CD4-positive, alpha-beta T cell treated with Interferon gamma for 1 hour (primary cell): ENCODE measurements at places on chromosomes 6 and 20.
A peak's percentile ranks its signal among the peaks of the same experiment; 100 is the strongest.

- no peak for DNase-seq
Observed at GRCh38 chr6:111921103-111921502, 47.9 kb upstream of the FYN start.

- DNase-seq, result no peak
Observed at GRCh38 chr6:11961923-11962322, 50.2 kb upstream of the HIVEP1 start.

DNA sequence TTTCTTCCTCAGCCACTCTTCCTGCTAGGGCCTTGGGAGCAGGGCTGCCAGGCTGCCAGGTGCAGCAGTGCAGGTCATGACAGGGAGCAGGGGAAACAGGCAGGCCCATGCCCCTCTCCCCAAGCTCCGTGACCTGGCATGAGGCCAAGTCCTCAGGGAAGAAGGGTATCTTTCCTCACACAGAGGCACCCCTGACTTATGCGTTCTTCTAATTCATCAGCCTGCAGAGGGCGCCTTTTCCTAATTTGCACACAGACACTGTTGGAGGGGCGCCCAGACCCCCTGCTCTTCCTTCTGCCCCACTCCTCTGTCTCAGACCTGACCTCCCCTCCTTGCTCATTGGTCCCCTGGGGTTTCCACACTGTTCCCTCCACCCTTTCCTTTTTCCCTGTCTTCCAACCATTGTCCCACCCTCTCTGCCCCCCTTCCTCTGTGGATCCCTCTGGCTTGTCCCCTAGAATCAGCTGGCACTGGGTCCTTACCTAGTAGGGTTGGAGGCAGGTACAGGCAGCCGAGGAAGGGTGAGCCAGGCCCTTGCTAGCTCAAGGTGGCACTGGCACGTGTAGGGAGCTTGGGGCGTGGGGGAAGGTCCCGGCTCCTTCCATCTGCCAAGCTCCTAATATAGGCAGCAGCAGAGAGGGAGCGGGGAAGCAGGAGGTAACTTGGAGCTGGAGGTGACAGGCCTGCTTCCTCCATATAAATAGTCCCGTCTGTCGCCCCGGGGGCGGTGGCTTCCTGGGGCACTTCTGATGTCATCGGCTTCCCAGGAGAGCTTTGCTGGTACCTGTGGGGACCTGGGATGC lies 154.9 kb upstream of the MLN start:
- DNase-seq, result no peak

DNA sequence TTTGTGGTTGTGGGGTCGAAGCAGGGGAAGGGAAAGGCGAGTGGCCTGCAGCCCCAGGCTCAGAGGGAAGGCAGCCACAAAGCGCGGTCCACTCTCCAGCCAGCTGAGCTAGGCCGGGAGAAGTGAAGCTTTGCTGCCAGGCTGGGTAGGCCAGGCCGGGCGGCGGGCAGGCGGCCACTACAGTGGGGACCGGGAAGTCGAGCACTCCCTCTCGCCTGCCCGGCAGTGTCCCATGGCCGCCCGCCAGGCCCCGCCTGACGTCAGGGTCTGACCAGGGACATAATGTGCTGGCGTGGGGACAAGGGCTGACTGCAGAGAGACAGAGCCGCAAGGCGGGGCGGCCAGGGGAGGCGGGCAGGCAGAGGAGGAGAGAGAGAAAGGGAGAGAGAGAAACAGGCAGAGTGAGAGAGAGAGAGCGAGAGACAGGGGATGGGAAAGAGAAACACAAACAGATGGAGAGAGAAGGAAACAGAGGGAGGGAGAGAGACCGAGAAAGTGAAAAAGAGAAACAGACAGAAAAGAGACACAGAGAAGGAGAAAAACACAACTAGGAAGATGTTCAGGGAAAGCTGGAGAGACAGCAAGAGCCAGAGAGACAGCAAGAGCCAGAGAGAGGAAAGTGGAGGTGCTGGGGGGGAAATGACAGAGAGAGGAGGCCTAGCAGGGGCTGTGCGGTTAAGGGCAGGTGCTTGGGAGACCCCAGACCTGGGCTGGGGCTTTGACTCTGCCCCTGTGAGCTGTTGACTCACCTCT lies 94.5 kb upstream of the PTPN1 start:
- DNase-seq, result no peak

GRCh38 chr6:170473301-170473717 lies 79.8 kb downstream of the PSMB1 start:
- no peak for DNase-seq

GRCh38 chr6:41647061-41647511 lies 8.8 kb downstream of the MDFI start:
- no peak for DNase-seq

DNA sequence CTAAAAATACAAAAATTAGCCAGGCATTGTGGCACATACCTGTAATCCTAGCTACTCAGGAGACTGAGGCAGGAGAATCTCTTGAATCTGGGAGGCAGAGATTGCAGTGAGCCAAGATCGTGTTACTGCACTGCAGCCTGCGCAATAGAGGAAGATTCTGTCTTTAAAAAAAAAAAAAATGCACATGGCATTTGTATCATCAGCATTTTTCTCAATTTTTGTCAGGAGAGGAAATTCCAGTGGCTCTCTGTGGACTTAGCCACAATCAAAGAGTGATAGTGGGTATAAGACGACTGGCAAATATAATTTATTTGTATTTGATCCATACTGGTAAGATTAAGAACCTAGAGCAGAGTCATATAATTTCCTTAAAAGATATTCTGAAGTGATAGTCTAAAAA lies 28.6 kb downstream of the DEFB114 start:
- no peak for DNase-seq

- peak; percentile 30 for DNase-seq
Observed at GRCh38 chr6:35449287-35449881, 2.8 kb upstream of the FANCE start.

DNA sequence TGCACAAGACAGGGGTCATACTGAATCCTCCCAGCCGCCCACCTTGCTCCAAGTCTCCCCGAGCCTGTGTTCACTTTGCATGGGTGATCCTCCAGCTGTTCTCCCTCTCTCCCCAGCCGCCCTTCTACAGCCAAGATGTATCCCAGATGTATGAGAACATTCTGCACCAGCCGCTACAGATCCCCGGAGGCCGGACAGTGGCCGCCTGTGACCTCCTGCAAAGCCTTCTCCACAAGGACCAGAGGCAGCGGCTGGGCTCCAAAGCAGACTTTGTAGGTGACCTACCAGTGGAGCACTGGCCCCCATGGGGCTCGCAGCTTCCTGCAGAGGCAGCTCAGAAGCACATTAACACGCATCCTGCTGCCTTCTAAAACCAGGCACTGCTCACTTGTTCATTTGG lies 14.6 kb upstream of the IFT52 start:
- DNase-seq, result no peak

DNA sequence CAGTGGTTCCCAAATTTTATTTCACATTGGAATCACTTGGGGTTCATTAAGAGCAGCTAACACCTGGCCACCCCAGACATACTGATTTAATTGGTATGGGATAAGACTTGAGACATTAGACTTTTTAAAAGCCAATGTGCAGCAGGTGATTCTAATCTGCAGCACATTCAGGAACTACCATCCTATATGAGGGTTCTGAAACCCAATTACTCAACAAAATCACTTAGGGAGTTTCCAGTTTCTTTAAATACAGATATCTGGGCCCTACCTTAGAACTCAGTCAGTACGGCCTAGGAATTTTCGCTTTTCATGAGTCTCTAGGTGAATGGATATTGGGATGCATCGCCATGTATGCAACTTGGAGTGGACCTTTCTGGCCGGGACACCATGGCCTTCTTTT lies 24.0 kb upstream of the L3MBTL3 start:
- no peak for DNase-seq

DNA sequence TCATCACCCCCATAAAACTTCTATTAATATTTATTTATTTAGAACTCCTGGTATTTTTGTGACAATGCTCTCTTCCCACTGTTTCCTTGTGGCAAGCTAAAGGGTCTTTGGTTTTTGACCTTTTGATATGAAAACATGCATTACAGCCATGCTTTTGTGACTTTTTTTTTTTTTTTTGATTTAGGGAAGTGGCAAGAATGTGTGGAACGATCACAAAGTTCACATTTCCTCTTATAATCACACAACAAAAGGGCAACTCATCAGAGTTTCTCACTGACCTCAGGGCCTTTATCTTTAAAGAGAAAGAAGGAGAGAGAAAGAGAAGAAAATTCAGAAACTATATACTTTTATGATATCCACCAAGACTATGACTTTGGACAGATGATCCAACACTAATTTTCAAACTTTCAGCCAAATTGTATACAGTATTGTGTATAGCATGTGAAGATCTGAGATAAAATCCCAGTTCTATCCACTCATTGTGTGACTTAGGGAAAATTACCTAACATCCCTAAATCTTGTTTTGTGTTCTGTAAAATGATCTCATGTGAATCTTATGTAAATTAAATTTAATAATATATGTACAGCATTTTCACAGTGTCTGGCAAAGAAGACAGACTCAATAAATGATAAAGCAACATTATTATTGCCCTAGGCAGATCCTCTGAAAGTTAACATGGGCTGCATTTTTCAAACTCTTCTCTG lies 106.8 kb upstream of the MARCKS start:
- DNase-seq, result no peak

- DNase-seq, result no peak
Observed at GRCh38 chr6:16548121-16548520, 213.1 kb downstream of the ATXN1 start.

- no peak for DNase-seq
Observed at GRCh38 chr6:4348462-4349112, 213.2 kb upstream of the ECI2 start.

DNA sequence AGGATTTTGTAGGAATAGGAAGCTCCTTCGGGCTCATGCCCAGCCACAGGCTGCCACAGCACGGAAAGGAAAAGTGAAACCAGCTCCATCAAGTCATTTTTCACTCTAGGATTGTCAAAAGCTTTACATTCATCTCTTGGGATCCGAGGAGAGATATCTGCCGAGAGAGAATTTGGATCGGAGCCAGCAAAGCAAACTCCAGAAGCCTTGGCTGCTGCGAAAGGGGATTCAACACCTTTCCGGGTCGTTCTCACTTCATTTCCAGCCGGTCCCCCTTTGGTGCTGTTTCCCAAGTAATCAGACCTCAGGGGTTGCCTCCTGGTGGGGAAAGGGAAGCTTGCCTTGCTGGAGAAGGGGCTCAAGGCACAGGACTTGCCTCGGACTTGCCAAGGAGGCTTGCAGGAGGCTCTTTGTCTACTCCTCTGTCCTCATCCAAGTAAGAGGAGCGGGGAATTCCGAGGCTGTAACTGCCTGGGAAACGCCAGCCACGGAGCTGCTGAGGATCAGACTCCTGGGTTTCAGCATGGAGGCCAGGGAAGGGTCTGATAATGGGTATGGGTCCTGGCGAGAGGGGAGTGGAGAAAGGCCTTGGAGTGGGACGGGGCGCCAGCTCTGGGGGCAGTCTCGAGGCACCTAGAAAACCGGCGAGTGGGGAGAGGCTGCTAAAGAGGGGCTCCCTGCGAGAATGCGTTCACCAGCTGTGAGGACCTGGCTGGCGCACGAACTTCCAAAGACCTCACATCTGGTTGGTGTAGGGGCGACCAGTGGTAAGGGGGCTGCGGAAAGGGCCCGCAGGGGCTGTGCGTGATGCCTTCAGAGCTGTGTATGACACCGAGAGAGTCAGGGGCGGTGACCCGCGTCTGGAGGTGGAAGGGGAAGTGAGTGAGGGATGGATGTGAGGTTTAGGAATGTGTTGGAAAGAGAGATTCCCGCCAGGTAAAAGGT lies 702 bp downstream of the ETV7 start:
- DNase-seq, result peak; percentile 24
